Activated CD4-positive, alpha-beta memory T cell treated with anti-CD3 and anti-CD28 coated beads, Interleukin-2, amount 10 ng/mL, durations not matched to agents 7 days and 5 days (primary cell): ENCODE measurements at places on chromosomes 3 and 15.

DNA sequence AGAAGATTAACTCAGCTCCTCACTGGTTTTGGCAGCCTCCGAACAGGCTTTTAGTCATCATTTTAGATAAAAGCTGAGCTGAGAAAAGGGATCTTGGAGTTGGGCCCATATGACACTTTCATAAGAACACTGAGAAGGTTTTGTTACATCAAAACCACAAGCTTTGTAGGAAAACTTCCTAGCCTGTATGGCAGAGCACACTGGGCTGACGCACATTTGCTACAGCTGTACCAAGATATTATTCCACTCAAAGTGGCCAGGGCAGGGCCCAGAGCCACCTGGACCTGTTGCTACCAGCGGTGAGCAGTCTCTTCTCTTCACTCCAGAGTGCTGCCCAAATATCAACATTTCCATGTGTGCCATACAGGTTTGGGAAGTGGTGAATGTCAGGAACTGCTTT, 160.5 kb upstream of the CCDC54 start:
- H3K36me3 ChIP-seq: no peaks in the 10 kb centered on the region
- H3K4me3 ChIP-seq: no peak overlapping the region
- no peak overlapping the region for H3K27ac ChIP-seq
- H3K27me3 ChIP-seq: peaks cover 6% of the 10 kb centered on the region
- H3K4me1 ChIP-seq: peaks cover 13% of the 10 kb centered on the region

GRCh38 chr3:65436580-65436979, 602.1 kb downstream of the MAGI1 start:
- no peaks in the 10 kb centered on the region for H3K4me1 ChIP-seq
- no peak overlapping the region for H3K4me3 ChIP-seq
- H3K36me3 ChIP-seq: no peaks in the 10 kb centered on the region
- H3K27ac ChIP-seq: no peak overlapping the region
- DNase-seq: no peak

DNA sequence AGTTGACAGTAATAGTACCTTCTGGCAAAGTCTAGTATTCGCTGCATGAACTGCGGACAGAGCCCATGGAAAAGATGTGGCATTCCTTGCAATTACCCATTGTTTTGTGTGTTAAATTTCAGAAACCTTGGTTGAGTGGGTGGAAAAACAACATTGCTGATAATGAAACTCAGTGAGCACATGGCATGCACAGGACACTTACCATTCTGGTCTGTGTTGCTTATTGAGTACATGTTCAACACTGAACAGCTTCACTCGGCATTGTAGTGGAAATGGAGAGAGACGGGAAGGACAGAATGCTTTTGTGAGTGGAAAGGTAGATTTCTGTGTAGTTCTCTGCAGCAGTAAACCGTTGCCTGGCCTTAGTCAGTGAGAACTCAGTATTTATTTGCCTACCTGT, 165.3 kb downstream of the FNDC3B start:
- H3K27me3 ChIP-seq: no peaks in the 10 kb centered on the region
- H3K4me3 ChIP-seq: no peak overlapping the region
- H3K36me3 ChIP-seq: peaks cover 29% of the 10 kb centered on the region
- no peak overlapping the region for H3K27ac ChIP-seq
- H3K4me1 ChIP-seq: peaks cover 3% of the 10 kb centered on the region

DNA sequence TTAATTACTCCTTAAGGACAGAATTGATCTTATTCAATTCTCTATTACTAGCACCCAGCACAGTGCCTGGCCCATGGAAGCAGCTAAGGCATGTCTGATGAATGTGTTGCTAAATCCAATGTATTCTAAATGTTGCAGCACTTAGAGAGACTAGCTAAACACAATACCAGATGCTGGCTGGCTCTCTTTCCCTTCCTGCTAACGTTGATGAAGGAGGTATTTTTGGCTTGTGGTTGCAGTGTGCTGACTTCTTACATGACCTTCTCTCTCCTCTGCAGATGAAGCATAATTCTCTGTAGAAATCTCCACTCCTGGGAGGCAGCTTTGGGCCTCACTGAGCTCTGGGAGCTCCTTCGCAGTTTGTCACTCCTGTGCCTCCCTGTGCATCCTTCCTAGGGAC, 183.6 kb downstream of the PEX5L start:
- peaks cover 4% of the 10 kb centered on the region for H3K27me3 ChIP-seq
- no peak for DNase-seq
- H3K4me3 ChIP-seq: no peak overlapping the region

GRCh38 chr3:53658613-53659193, 164.3 kb downstream of the CACNA1D start:
- no peak for DNase-seq
- peaks cover 6% of the 10 kb centered on the region for H3K36me3 ChIP-seq
- no peak overlapping the region for H3K27ac ChIP-seq
- H3K27me3 ChIP-seq: peaks cover 26% of the 10 kb centered on the region

- DNase-seq: no peak
- H3K27ac ChIP-seq: no peak overlapping the region
- no peaks in the 10 kb centered on the region for H3K27me3 ChIP-seq
- no peaks in the 10 kb centered on the region for H3K36me3 ChIP-seq
- H3K4me1 ChIP-seq: no peaks in the 10 kb centered on the region
Observed at GRCh38 chr3:55163421-55163820, 235.6 kb upstream of the LRTM1 start.

- H3K4me1 ChIP-seq: no peaks in the 10 kb centered on the region
- H3K27ac ChIP-seq: no peak overlapping the region
- no peaks in the 10 kb centered on the region for H3K36me3 ChIP-seq
- no peak overlapping the region for H3K4me3 ChIP-seq
- H3K27me3 ChIP-seq: no peaks in the 10 kb centered on the region
Observed at GRCh38 chr15:57545995-57546394, 45.7 kb upstream of the MYZAP start.

- peak; percentile 39 for DNase-seq
- H3K36me3 ChIP-seq: no peaks in the 10 kb centered on the region
- no peak overlapping the region for H3K27ac ChIP-seq
- peaks cover 13% of the 10 kb centered on the region for H3K27me3 ChIP-seq
- no peaks in the 10 kb centered on the region for H3K4me1 ChIP-seq
Observed at GRCh38 chr15:35078221-35078915, 6.7 kb downstream of the NANOGP8 start.

DNA sequence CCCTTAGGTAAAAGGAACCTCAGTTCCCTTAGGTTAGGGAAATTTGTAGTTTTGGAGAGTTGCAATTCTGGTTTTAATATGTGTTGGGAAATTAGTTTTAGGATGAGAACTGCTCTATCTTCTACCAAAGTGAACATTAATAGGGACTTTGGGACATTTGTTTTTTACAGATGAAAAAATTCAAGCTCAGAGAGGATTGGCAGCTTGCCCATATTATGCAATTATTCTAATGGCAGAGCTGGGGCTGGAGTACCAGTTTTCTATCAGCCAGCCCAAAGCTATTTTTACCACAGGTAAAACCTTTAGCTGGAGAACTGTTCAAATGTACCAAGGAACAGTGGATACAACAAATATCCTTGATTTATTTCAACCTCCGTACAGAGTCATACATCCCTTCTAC, 127.0 kb downstream of the CPNE4 start:
- H3K27me3 ChIP-seq: no peaks in the 10 kb centered on the region
- H3K27ac ChIP-seq: no peak overlapping the region
- H3K4me1 ChIP-seq: no peaks in the 10 kb centered on the region
- no peak overlapping the region for H3K4me3 ChIP-seq
- no peaks in the 10 kb centered on the region for H3K36me3 ChIP-seq

DNA sequence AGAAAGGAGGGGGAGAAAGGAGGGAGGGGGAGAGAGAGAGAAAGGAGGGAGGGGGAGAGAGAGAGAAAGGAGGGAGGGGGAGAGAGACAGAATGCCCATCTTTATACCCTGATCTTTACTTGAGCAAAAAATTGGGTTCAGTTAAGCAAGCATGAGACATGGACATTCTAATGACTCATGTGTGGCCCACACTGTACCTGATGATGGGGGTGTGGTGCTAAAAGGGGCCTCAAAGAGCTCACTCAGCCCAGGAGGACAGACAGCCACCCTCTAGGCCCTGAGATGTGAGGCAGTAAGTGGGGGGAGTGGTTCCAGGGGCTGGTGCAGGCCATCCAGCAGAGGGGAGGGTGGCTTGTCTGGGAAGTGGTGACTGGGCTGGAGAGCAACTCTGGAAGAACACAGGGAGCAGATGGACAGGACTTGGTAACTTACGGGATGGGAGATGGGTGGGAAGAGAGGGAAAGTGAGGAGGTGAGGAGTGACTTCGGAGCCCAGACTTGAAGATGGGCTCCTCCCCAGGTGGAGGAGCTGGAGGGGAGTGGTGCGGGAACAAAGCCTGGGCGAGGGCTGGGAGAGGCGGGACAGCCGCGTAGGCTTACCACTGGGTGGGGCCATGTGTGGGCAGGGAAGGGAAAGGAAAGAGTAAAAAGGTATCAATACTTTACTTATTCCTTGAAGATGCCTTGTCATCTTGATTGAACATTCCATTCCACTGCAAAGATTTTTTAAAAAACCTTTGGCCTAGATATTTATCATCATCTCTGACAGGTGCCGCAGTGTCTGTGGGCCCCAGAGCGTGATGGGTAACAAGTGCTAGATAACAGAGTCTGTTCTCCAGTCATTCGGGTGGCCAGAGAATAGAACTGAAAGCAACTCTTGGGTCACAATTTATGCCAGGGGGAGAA, 32.3 kb downstream of the TSPAN3 start:
- peaks cover 72% of the 10 kb centered on the region for H3K36me3 ChIP-seq
- no peak overlapping the region for H3K27ac ChIP-seq
- no peak for DNase-seq
- no peaks in the 10 kb centered on the region for H3K27me3 ChIP-seq
- H3K4me3 ChIP-seq: peak overlapping the region; percentile 7
- H3K4me1 ChIP-seq: no peaks in the 10 kb centered on the region

- DNase-seq: no peak
- no peaks in the 10 kb centered on the region for H3K27me3 ChIP-seq
- peaks cover 11% of the 10 kb centered on the region for H3K36me3 ChIP-seq
- H3K4me3 ChIP-seq: peak overlapping the region; percentile 8
- peak overlapping the region; percentile 91 for H3K27ac ChIP-seq
Observed at GRCh38 chr15:50134524-50135024, 15.5 kb upstream of the ATP8B4 start.

DNA sequence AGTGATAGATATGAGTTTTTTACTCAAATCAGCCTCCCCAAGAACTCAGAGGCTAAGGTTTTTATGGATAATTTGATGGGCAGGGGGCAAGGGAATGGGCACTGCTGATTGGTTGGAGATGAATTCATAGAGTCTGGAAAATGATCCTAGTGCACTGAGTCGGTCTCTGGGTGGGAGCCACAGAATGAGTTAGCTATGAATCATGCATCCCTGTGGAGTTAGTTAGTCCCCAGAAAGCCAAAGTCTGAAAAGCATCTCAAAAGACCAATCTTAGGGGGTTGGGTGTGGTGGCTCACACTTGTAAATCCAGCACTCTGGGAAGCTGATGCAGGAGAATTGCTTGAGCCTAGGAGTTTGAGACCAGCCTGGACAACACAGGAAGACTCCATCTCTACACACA, 516.1 kb downstream of the AGBL1 start:
- H3K4me3 ChIP-seq: no peak overlapping the region
- H3K36me3 ChIP-seq: no peaks in the 10 kb centered on the region
- H3K27me3 ChIP-seq: no peaks in the 10 kb centered on the region
- no peak overlapping the region for H3K27ac ChIP-seq

- H3K27ac ChIP-seq: no peak overlapping the region
- DNase-seq: no peak
- H3K27me3 ChIP-seq: peaks cover 2% of the 10 kb centered on the region
- H3K4me3 ChIP-seq: no peak overlapping the region
- H3K36me3 ChIP-seq: no peaks in the 10 kb centered on the region
- H3K4me1 ChIP-seq: peaks cover 5% of the 10 kb centered on the region
Observed at GRCh38 chr3:171522651-171523050, 62.4 kb upstream of the TNIK start.

DNA sequence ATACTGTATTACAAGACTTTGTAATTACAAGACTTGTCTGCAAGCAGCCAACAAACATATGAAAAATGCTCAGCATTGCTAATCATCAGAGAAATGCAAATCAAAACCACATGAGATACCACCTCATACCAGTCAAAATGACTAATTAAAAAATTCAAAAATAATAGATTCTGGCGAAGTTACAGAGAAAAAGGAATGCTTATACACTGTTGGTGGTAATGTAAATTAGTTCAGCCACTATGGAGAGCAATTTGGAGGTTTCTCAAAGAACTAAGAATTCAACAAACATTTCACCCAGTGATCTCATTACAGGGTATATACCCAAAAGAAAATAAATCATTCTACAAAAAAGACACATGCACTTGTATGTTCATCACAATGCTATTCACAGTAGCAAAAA, 617.5 kb upstream of the CCDC54 start:
- no peaks in the 10 kb centered on the region for H3K27me3 ChIP-seq
- no peak overlapping the region for H3K4me3 ChIP-seq
- no peaks in the 10 kb centered on the region for H3K36me3 ChIP-seq
- no peak for DNase-seq
- H3K27ac ChIP-seq: no peak overlapping the region

DNA sequence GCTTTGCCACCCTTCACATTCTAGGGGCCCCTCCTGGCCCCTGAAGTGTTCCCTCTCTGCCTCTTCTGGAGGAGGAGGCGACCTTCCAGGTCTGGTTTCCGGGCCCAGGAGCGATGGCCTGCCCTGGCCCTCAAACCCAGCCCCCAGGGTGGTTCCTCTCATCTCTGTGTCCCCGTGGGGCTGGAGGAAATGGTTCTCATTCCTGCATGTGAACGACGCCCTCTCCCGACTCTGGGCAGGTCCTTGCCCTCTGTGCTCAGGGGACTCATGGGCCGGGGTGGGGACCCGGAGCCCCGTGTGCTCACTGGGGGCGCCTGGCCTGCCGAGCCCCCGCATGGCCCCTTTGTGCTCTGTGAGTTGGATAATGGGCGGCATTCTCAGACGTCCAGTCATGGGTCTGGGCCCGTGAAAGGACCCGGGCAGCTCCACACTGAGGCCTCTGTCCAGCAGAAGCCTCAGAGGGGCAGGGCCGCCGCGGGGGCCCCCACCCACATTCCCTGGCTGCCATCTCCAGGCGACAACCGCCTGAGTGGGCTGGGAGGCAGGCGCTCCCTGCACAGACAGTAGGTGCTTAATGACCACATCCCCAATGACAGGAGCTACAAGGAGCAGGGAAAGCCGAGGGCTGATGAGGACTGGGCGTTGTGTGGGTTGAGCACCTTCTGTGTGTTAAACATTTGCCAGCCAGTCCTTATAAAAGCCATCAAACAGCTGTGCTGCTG, 5.5 kb upstream of the PLXND1 start:
- peaks cover 7% of the 10 kb centered on the region for H3K4me1 ChIP-seq
- H3K4me3 ChIP-seq: no peak overlapping the region
- DNase-seq: no peak
- H3K36me3 ChIP-seq: no peaks in the 10 kb centered on the region
- peaks cover 21% of the 10 kb centered on the region for H3K27me3 ChIP-seq
- no peak overlapping the region for H3K27ac ChIP-seq

DNA sequence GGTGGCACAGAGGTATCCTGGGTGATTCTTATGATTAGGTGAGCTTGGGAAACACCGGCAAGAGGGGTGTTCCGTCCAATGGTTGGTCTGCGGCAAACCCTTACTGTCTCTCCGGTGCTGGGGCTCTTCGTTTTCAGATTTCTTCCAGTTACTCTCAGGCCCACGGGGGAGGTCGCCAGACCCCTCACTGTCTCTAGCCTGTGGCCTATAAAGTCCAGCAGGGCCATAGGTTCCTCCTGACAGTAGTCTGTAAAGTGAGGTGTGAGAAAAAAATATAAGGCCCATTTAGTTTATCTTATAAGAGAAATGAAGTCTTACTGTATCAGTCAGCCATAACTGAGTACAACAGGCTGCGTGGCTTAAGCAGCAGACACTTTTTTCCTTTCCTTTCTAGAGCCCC, 1.4 kb downstream of the ESYT3 start:
- H3K27me3 ChIP-seq: peaks cover 52% of the 10 kb centered on the region
- no peak for DNase-seq
- peak overlapping the region; percentile 40 for H3K4me3 ChIP-seq
- H3K27ac ChIP-seq: no peak overlapping the region
- H3K36me3 ChIP-seq: no peaks in the 10 kb centered on the region

- no peak for DNase-seq
- no peak overlapping the region for H3K27ac ChIP-seq
- H3K36me3 ChIP-seq: peaks cover 4% of the 10 kb centered on the region
- H3K4me3 ChIP-seq: no peak overlapping the region
- no peaks in the 10 kb centered on the region for H3K27me3 ChIP-seq
Observed at GRCh38 chr15:25796395-25796794, 66.7 kb downstream of the ATP10A start.
